A172 (cell line): ENCODE measurements at places on chromosomes 4 and X.

DNA sequence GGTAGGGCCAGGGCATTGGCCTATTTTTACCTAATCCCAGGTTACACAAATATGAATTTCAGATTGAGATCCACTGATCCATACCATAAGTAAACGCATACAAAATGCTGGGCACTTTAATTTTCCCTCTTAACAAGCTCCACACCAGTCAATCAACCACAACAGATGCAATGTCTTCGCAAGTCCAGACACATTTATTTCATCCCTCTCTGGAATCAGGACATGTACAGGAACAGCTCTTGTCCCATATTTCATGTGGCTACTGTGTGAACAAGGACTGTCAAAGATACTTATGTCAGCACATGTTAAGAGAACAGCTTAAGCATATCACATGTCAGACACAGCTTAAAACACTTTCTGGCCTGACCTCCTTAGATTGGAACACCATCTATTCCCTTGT is 145.9 kb downstream of the PPP3CA start:
- DNase-seq, result no peak

DNA sequence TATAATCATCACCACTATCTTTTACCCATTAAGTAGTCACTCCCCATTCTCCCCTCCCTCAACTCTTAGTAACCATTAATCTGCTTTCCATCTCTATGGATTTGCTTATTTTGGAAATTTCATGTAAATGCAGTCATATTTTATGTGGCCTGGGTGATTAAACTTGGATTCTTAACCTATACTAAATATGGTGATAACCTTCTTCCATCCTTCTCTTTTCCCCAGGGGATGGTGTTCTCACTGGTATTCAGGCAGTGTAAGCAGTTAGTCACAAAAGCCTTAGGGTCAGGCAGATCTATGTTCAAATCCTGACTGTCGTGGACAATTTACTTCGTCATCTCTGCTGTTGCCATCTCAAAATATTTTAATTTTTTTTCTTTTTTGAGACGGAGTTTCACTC is 29.6 kb downstream of the RAB40AL start:
- no peak for DNase-seq

DNA sequence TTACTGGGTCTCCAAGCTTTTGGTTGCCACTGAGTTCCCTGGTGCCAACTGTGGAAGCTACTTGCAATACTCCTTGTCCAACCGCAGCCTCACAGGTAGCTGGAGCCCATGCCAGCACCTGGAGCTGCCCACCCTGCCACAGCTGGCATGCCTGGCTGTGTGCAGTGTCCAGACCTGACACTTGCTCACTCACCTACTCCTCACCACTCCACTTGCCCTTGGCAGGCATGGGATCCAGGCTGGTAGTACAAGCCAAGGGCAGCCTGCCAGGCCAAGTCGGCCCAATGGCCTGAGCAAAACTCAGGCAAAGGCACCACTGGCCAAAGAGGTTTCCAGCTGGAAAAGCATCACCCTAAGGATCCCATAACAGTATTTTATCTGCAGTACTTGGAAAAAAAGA is 246.3 kb downstream of the PDGFC start:
- no peak for DNase-seq

DNA sequence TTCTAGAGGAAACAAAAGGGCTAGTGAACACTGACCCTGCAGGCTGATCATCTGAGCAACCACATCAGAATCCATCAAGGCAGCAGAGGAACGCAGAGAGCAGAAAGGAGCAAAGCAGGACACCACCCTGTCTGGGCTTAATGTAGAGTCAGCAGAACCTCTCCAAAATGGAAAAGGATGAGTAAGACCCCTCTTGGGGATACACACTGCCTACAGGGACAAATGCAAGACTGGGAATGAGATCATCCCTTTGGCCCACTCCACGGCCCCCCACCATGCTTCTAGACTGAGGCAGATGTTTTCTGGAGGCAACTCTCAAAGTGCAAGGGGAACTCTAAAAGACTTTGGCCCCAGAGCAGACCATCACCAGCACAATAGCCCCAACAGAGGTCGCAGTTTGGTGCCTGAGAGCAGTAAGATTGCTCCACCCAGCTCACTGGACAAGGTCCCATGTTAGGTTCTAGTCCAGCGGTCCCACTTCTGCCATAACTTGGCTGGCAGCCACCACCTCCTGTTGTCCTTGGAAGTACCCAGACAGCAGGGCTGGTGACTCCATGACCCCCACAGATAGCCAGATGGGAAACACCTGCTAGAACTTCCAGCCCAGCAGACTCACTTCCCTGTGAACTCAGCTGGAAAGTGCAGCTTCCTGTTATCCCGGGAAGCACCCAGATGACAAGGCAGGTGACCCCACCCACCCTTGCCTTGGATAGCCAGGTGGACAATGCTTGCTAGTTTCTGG is 372.7 kb downstream of the INPP4B start:
- peak; percentile 46 for DNase-seq

- DNase-seq, result no peak
Measured at GRCh38 chrX:153791104-153791852, 2.9 kb downstream of the IDH3G start.

GRCh38 chrX:125203737-125204578 is 115.7 kb upstream of the TEX13C start:
- no peak for DNase-seq

- DNase-seq, result no peak
Measured at GRCh38 chr4:62360156-62360545, 1160.0 kb downstream of the ADGRL3 start.

- no peak for DNase-seq
Measured at GRCh38 chr4:10981576-10981975, 297.0 kb upstream of the CLNK start.

- DNase-seq, result no peak
Measured at GRCh38 chr4:60129740-60130139, 1070.4 kb upstream of the ADGRL3 start.
